ENCODE measurements at places on chromosomes 7 and 10. TPM values are rescaled to one million over a fixed set of nuclear protein-coding genes. Genes with fewer than 3 reads are reported as not detected.

Gene RARRES2
- total RNA-seq: not detected

Gene AGMO
- not detected for total RNA-seq

Gene CHAT
- not detected for total RNA-seq

Gene TSPAN33
- 15.2 TPM for total RNA-seq

Gene LOXL4
- not detected for total RNA-seq

Gene SBDS
- total RNA-seq: 32.4 TPM

Gene MYH16
- not detected for total RNA-seq

Gene SPRN
- total RNA-seq: not detected

Gene STRA8
- total RNA-seq: not detected

Gene GRID2IP
- 0.26 TPM for total RNA-seq

Gene TMEM106B
- total RNA-seq: 23.2 TPM

Gene PITX3
- not detected for total RNA-seq

Gene TAS2R3
- 0.75 TPM for total RNA-seq

Gene FRAT1
- 5.5 TPM for total RNA-seq
